ENCODE measurements at places on chromosomes 1 and 21.

DNA sequence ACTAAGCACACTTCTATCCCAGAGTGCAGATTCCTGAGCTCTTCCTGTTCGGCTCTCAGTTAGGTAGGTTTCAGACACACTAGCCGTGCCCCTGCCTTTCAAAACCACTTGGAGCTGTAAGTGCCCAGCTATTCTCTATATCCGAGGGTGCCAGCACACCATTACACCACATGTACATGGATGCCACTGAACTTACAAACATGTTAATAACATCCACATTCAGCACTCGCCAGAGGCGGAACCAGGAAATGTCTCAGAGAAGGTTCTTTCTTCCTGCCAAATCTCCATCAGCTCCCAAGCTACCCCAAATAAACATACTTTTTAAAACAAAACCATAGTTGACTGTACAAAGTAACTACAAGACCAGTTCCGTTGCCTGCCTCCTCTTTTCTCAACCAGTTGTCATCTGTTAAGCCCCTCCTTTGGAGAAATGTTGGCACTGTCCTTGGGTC lies 78.4 kb upstream of the CTTNBP2NL start:
- no peak for DNase-seq

- DNase-seq, result no peak
Measured at GRCh38 chr1:177130451-177130945, 34.0 kb downstream of the ASTN1 start.

- no peak for DNase-seq
Measured at GRCh38 chr1:19892129-19892528, 9.9 kb downstream of the OTUD3 start.

- no peak for DNase-seq
Measured at GRCh38 chr1:9444532-9444931, 94.7 kb upstream of the SLC25A33 start.

DNA sequence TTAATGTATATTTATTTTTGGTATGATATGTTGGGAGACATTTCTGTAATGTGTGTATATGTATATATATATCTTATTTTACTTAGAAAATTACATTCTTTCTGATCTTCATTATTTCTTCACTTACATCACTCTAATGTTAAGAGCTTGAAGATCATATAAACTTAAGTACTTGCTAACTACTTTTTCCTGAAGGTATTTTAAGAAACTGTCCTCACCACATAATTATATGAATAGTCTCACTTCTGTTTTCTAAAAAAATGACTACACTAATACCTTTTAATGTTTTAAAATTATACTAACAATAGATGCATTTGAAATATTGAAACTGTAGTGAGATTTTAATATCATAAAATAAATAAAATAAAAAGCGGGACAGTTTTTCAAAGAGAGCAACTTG lies 377.1 kb downstream of the LRRIQ3 start:
- DNase-seq, result no peak

GRCh38 chr1:101193733-101194169 lies 43.1 kb upstream of the S1PR1 start:
- DNase-seq, result no peak

DNA sequence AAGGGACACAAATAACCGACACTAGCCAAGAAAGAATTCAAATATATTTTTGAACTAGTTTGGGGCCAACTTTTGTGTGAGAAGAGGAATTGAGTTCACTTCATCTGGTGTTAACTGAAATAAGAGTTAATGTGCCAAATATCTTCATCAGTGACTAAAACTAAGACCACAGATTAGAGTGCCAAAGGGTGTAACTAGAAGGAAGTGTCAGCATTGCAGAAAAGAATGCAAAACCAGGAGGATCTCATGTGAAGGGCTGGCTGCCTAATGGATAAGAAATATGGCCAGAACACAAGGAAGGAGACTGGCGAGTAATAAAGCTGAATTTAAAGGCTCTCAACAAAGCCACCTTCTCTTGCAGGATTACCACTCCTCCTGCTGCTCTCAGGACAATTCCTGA lies 61.8 kb upstream of the LRRC8D start:
- no peak for DNase-seq

- DNase-seq, result no peak
Measured at GRCh38 chr21:16419188-16419921, 689.6 kb downstream of the USP25 start.

- no peak for DNase-seq
Measured at GRCh38 chr1:172453153-172453545, 9.3 kb upstream of the PIGC start.

- no peak for DNase-seq
Measured at GRCh38 chr21:28200726-28201125, 792.0 kb downstream of the LTN1 start.

GRCh38 chr1:230158415-230159291 lies 91.6 kb downstream of the GALNT2 start:
- no peak for DNase-seq

DNA sequence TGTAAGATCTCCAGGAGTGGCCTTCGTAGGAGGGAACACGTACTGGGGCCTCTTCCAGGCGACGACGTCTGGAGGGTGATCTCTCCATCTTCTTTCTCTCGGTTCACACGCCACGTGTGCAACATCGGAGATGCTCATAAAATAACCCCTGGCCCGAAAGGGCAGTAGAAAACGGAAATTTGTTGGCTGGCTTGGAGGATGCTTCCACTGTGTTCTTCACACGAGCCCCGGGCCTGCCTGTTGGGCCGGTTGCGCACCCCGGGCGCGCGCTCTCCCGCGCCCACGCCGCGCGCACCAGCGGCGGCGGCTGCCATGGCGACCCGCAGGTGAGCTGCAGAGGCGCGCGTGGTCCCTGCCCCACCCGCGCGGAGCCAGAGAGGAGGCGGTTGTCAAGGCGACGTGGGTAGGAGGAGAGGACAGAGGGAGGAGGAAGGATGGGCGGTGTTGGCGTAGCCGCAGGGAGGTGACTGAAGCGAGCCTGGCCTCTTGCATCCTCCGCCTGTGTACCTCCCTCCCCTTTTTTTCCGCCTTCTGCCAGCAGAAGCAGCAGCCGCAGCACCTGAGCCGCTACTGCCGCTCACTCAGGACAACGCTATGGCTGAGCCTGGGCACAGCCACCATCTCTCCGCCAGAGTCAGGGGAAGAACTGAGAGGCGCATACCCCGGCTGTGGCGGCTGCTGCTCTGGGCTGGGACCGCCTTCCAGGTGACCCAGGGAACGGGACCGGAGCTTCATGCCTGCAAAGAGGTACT lies at the start of gene ELAPOR1:
TSS of gene ELAPOR1 (plus strand) at position 526 of the 752 bp plus-strand sequence. CDS start at position 595, 69 bp downstream.
- peak; percentile 94 for DNase-seq

DNA sequence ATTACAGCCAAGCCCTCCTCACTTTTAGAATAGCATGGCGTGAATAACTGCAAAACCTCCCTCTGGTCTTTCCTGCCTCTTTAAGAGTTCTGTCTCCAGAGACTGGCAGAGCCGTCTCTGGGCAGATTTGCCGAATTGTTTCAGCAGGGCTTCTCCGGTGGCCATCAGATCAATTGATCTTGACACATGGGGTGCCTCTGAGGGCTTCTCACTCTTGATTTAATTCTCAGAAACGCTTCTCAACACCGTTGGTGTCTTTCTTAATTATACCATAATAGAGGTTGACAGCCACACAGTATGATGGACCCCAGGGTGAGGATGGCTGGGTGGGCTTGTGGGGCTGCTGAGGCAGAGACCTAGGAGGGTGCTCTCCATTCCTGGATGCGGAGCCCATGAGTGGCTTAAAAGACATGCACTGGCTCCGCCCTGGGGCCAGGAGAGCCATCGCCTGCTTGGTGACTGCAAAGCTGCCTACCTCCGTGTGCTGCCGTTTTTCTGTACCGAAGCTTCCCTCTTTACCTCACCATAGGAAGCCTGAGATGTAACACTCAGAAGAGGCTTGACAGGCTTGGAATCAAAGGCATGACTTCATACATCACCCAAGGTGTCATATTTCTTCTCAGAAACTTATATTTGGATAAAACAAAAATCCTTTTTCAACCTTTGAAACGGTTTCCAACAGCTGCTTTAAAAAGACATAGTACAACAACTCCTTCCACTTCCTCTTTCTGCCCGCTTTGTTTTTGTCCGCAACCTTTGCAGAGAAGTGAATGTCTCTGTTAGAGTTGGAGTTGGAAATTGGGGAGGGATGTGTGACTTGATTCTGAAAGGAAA lies 82.9 kb downstream of the GALNT2 start:
- no peak for DNase-seq

Data from T-helper 22 cell (primary cell).